EH (cell line): ENCODE measurements at places on chromosomes 3 and 15.

DNA sequence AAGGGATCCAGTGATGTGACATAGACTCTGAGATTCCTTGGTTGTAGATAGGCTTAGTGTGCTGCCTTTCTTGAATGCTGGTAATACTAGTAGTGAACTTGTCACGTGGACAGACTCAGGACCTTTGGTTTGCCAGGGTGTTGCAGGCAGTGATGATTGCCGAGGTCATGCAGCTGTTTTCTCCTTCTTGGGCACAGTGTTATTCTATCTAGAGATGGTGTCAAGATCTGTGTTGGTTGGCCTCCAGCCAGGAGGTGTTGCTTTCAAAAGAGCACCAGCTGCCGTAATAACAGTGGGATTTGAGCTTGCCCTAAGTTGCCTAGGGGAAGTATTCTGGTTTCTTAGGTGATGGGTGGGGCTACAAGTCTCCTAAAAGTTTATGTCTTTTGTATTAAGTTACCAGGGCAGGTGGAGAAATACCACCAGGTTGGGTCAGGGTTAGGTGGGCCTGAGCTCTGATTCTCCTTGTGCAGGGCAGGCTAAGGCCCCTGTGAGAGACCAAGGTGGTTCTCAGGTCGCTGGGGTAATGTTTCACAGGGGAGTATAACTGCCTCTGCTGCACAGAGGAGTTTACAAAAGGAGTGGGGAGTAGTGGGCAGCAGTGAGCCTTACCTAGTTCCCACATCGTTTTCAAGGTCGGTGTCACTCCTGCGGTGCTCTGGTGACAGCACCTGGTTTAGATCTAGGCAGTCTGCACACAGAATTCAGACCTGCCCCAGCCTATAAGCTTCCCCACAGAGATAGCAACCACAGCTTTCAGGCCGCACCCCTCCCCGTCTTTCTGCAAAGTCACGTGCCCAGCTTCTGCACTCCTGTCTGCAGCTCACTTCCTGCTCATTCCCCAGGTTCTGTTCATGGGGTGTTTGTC, 350.3 kb downstream of the DOCK3 start:
- DNase-seq = no peak

DNA sequence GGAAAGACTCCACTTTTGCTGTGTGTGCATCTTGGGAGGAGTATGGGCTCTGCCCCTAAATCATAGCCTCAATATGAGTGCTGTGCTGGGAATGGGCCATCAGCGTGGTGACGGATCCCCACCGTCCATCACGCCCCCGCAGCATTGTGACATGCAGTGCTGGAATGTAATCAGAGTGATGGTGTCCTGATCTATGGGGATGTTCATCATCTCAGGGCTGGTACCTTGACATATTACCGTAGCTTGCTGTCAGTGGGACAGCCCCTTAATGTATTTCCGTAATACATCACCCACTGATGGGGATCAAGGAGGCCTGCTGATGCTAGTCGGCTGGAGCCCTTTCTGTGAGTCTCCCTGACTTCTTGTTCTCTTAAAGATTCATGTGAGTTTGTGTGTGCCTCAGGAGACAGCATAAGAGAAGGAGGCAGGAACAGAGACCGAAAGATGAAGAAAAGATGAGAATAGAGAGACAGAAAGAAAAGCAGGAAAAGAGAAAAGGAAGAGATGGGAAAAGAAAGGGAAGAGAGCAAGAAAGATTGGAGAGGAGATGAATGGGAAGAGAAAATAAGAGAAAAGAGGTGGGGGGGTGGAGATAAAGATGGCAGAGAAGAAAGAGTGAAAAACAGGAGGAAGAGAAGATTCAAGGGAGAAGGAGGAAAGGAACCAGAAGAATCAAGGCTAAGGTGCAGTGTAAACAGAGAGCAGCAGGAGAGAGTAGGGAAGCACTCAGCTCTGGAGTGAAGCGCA, 183.7 kb downstream of the RPLP1 start:
- DNase-seq = no peak

- peak; percentile 67 for DNase-seq
Measured at GRCh38 chr3:188472336-188472735, 318.4 kb downstream of the LPP start.

DNA sequence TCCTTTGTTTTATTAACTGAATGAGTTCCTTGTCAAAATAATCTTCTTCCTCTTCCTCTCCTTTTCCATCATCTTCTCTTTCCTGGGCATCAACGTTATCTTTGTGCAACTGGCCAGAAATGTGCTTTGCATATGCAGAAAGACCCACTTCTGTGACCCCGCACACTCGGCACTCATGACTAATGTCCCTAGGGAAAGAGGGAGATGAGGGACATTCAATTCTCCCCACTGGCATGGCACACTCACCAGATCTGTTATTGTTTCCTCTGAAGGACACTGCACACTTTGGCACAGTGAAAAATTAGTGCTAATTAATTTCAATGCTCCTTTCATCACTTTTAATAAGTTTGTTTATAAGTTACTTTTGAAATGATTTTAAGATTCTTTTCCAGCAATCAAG, 34.0 kb downstream of the ZNF106 start:
- peak; percentile 43 for DNase-seq

DNA sequence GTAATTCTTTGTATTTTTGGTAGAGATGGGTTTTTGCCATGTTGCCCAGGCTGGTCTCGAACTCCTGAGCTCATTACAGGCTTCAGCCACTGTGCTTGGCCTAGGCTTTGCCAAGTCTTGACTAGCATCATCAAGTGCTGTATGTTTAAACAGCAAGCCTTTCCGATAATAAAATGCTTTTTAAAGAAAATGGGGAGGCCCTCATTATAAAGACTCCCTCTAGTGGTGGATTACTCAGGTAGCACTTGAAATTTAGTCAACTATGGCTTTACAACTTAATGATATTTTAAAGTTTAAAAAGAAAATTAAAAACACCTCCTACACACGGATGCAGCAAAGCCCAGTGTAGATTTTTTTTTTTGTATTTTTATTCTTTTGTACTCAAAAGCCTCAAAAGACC, 213.6 kb downstream of the GAP43 start:
- peak; percentile 29 for DNase-seq

DNA sequence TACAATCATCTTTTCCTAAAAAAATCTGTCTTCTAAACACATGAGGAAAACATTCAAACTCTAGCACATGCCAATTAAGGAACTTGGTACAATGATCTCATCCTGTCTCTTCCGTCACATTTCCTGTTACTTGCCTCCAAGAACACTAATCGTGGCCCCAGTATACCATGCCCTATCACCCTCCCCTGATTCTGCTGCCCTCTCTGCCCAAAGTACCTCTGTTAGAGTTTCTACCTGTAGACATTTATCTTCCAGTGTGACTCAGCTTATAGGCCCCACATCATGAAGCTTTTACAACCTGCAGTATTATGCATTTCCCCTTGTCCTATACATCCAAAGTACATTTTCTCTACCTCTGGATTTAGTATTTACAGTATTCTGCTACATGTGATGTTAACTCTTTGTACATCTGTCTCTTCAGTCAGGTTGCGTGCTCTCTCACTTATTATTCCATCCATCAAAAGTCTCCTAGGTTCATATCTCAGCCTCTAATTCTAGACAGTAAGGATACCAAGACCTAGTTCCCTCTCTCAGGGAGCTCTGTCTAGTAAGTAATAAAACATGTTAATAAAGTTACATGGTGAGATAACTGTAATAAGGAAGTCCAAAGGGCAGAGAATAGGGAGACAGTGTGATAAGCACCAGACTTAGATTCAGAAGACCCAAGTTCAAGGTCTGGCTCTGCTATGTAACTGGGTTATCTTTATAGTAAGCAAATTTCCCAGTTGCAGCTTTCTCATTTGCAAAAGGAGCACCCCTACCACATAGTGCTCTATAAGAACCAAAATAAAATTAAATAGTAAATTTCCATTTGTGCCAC, 8.9 kb upstream of the SEMA6D start:
- no peak for DNase-seq

GRCh38 chr3:141452045-141452444, 34.8 kb upstream of the RASA2 start:
- peak; percentile 76 for DNase-seq

DNA sequence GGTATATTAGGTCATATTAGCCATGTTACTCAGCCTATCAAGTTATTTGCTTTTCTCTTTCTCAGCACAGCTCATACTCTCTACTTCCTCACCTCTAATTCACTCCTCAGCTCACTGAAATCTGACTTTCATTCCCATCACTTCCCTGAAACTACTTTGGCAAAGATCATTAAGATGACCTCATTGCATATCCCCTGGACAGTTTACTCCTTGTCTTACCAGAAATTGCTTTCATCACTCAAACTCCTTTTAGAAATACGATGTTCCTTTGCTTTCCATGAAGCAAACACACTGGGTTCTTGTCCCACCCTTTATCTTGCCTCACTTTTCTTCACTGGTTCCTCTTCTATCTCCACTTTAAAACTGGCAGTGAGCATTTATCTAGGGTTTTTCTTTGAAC, 354.4 kb downstream of the TUSC7 start:
- peak; percentile 46 for DNase-seq

GRCh38 chr3:20054549-20054987, 14.3 kb downstream of the KAT2B start:
- peak; percentile 70 for DNase-seq

DNA sequence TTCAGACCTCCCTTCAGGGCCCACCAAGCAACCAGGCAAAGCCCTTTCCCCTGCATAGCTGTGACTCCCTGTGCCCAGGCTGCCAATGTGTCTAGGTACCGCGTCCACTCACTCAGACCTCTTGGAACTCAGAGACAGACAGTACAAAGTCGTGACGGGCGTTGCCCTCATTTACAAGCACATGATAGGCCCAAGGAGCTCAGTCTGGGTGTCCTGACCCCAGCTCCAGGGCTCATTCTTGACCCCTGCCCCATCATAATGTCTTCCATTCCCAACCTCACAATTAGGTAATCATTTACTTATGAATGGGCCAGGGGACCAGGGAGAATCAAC, 56.0 kb downstream of the KLF13 start:
- no peak for DNase-seq

DNA sequence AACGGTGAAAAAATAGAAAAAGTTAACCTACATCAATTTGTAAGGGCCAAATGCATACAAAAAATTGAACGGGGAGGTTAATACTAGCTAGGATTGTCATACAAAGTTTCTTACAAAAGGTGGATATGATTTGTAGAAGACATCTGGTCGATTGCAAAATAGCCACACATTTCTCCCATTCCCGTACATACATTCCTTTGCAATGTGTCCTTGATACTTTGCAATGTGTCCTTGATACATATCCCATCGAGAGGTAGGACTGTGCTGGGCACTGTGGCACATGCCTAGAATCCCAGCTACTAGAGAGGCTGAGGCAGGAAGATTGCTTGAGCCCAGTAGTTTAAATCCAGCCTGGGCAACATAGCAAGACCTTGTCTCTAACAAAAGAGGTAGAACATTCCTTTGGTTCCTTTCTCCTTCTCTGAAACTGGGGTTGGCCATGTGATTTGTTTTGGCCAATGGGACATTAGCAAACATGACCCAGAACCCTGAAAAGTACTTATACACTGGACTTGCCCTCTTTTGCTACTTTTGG, 9.5 kb downstream of the TTBK2 start:
- peak; percentile 58 for DNase-seq

DNA sequence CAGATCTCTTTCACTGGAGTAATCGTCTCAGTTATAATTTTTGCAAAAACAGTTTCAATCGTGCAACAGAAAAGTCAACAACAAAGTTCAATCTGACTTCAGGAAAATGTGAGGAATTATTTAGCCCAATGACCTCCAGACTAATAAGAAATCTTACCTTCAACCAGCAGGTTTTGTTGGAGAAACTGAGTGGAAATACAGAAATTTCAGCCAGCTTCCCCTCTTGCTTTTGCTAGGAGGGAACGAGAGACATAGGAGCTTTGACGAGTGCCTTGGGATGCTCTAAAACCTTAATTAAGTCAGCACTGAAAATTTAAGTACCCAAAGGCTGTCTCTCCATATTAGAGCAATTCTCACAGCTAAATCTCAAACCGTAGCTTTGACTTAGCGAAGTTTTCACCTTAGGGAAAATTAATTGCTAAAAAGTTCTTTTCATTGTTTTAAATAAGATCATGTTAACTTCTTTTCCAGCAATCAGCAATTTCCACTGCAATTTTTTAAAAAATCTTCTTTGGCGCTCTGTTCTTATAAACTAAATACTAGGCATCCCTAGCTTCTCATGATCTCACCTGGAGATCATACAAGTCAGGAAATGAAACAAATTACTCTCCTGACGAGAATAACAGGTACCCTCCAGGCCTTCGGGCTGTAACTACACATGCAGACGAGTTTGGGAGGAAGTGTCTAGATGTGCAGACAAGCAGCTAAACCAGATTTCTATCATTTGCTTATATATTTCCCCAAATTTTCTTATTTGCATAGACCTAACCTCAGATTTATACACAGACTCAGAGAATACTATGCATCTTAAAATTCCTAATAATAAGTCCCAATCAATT, 250.2 kb downstream of the FAM43A start:
- no peak for DNase-seq

DNA sequence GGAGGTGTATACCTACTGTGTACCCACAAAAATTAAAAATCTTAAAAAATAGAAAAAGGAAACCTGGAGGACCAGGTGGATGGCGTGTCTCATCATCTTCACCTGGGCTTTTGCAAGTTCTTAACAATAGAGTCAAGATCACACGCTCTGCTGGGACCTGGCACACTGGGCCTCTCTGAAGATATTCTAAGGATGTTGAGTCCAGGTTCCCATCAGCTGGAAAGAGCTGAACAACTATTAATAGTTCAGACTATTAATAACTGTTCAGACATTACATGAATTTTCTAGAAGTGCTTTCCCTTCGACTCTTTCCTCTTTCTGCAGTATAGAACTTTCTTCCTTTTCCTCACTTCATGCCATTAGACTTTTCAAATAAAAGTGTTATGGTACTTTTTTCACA, 320.2 kb upstream of the IL12A start:
- DNase-seq = no peak

DNA sequence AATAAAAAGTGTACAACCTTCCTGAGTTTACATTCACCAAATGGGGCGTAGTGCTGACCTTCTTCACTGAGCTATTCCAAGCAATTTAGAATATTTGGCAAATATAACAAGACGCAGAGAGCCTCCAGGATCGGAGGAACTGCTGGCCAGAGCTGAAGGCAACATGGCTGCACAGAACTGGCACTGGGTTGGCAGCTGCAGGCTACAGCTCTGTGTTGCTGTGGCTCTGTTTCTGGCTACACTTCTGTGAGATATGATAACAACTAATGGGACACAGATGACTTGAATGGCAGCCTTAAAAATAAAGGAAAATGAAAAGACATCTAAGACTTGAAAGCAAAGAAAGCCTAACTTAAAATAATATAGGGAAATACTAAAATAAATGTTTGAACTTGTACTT, 10.8 kb upstream of the SLC6A20 start:
- DNase-seq = no peak

GRCh38 chr3:24359645-24360462, 134.8 kb downstream of the THRB start:
- no peak for DNase-seq

DNA sequence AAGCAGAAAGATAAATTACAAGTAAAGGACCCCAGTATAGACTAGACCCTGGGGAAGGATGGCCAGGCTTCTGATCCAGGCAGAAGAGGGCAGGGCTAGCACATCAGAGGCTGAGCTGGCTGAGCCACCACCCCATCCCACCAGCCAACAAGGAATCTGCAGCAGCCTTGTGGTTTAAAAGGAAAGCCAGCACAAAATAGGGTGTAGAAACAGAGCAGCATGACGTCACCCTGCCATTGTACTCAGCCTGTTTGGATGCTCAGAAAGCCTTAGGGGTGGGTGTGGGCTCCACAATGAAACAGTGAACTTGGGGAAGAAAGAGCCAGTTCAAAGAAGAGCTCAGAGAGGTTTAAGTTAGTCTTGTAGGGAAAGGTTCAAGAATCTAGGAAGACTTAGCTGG, 28.2 kb downstream of the DUOX1 start:
- peak; percentile 86 for DNase-seq

- no peak for DNase-seq
Measured at GRCh38 chr15:88538972-88539371, 7.5 kb downstream of the DET1 start.
